AML-193 (cell line): ENCODE measurements at places on chromosomes 3 and 15.

GRCh38 chr3:127097481-127097880 is 95.5 kb upstream of the PRR23E start:
- no peak for DNase-seq

GRCh38 chr3:194497799-194498575 is 11.2 kb upstream of the ATP13A3 start:
- DNase-seq: no peak

GRCh38 chr3:37214076-37214475 is 39.7 kb upstream of the LRRFIP2 start:
- DNase-seq: no peak

GRCh38 chr3:197417441-197417840 is 119.0 kb upstream of the DLG1 start:
- DNase-seq: no peak

GRCh38 chr3:71397046-71397445 is 186.5 kb downstream of the FOXP1 start:
- DNase-seq: peak; percentile 47
